ENCODE measurements at places on chromosomes 7 and 10. TPM values are rescaled to one million over a fixed set of nuclear protein-coding genes. Genes with fewer than 3 reads are reported as not detected.
A peak's percentile ranks its signal among the peaks of the same experiment; 100 is the strongest.

GRCh38 chr7:45077579-45077978, 11.2 kb downstream of the NACAD start:
- no peak for DNase-seq

DNA sequence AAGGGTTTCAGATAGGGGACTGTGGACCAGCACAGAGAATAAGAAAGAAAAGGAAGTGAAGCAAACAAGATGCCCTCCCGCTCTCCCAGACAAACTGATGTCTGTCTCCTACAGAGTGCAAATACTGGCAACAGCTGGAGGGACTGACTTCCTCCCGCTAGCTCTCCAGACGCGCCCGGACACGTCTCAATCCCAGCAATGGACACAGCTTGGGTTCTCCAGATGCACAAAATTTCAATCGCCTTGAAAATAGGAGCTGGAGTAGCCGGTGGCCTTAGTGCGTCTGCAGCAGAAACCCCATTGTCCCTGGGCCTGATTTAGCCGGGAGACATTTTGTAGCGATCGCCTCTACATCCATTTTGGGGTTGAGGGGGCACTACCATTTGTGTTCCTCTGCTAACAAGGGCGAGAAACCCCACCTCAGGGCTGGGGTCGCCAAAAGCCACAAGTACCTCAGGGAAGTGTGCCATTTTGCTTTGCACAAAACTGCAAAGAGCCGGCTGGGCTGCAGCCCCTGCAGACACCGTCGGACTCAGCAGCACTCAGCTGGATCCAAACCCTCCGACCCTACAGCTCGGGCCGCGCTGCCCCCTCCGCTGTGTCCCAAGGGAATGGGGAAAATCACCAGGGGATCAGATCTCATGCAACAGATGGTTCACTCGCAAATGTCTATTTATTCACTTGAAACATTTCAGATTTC, 5.9 kb downstream of the CPA2 start:
- peak; percentile 18 for DNase-seq

DNA sequence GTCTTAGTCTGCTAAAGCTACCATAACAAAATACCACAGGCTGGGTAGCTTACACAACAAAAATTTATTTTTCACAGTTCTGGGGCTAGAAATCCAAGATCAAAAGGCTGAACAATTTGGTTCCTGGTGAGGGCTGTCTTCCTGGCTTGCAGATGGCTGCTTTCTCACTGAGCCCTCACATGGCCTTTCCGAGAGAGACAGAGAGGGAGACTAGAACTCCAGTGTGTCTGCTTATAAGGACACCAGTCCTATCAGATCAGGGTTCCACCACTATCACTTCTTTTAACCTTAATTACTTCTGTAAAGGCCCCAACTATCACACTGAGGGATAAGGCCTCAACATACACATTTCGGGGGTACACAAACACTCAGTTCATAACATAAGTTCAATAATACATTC, 527.4 kb upstream of the VSTM2A start:
- DNase-seq, result no peak

DNA sequence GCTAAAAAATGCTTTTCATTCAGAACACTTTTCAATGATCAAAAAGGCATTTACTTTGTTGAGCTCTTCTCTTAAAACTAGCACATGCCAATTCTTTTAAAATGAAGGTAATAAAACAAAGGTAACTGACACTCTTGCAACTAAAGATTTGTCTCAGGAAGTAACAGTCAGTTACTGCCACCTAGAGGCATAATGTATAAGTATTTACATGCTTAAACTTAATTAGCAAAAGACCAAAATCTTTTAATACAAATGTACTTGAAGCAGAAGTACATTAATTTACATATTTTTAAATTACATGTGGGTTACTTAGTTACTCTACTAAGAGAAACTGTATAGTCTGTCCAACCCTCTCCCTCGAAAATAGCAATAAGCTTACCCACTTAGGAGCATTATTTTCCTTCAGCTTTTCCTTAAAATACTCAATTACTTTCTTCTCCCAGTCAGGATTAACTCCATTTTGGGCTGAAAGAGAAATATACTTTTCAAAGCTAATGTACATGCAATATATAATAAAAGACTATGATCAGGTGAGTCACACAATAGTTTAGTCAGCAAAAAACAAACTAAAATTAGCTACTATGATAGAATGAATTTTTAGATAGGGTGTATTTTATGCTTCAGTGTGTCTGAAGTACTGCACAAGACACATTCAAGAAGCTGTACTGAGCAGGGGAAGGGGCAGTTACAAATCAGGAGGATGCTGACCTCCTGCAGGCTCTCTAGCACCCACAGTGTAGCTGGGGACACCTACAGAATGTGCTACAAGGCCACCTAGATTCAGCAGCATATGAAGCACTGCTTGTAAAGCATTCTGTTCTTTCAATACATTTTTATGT, 13.0 kb downstream of the MCMBP start:
- peak; percentile 65 for DNase-seq

- peak; percentile 89 for DNase-seq
Measured at GRCh38 chr7:80634505-80634904, 3.9 kb upstream of the CD36 start.

DNA sequence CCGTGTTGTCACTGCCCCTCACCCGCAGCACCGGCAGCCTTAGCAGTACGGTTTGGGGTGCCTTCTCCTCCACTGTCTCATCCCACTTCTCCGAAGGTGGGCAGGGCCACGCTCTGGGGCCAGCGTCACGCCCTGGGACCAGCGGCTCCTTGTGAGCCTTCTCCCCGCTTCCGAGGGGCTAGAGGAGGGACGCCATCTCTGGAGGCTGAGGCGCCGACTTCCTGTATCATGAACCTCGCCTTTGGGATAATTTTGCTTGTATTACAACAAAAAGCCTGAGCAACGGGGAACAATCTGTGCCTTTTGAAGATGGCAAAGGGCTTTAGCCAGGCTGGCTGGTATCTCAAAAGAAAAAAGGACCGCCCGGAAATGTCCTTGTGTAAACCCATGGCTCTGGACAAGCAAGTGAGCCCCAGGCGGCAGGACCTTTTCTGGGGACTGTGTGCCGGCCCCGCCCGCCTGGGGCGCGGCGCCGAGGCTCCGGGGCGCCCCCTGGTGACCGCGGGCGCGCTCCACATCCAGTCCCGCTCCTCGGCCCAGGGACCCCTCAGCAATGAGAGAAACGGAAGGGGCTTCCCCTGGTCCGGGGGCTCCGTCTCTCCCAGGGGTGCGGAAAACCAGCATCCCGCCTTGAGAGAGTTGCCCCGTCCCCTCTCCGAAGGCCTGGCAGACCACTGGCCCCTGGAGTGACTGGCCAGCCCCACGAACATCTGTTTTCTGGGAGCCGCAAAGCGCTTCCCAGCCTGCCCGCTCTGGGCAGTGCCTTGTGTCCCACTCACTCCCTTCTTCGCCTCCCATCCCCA, 3.8 kb downstream of the DEPP1 start:
- peak; percentile 85 for DNase-seq

DNA sequence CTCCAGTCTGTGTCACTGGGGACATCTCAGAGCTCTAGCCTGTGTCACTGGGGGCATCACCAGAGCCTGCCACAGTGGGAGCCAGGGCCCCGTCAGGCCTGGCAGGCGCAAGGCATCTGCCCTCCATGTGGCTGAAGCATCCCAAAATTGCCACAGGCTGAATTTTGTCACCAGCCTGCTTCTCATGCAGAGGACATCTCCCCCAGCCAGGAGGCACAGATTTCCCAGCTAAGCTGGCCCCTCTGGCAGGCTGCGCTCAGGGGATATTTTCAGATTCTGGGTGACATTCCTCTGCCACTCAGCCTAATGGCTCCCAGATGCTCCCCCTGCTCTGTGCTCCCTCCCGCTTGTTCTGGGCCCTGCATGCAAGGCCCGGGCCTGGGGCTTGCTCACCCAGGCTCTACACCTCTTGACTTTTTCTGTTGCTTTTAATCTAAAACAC, 64.6 kb downstream of the COL13A1 start:
- no peak for DNase-seq

DNA sequence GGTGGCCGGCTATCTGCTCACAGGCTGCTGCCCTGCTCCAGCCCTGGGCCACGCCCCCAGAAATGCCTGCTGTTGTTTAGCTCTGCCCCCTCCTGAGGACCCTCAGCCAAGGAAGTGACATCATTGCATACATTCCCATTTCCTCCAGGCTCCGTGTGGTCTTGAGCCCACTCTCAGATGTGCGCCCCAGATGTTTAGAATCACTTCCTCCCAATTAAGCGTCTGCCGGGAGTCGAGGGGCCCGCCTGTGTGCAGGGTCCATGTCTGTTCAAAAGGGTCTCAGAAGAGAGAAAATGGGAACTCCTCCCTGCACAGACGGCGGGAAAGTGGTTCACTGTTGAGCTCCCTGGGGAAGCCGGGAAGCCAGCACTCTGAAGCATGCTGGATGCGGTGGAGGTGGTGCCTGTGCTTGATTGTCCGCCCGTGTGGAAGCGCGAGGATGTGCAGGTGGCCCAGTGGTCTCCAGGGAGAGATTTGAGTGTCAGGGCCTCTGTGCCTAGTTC, 116.9 kb upstream of the PPIF start:
- DNase-seq, result peak; percentile 44

DNA sequence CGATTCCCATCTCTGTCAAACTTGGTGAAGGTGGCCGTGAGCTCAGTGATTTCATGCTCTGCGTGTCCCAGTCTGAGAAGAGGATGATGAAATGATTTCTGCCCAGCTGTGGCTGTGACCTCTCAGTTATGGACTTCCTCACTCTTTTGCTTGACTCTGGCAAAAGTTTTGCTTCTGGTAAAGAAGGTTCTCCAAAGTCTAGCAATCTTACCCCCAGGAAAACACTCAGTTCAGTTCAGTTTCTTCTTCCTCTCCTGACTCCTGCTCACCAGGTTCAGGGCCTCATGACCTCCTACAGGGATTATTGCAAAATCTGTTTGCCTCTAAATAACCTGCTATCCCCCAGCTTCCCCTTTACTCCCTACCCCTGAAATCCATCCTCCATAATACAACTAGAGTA, 4.9 kb upstream of the BLOC1S2 start:
- DNase-seq, result no peak

- no peak for DNase-seq
Measured at GRCh38 chr10:80168679-80169380, 36.3 kb downstream of the PLAC9 start.

DNA sequence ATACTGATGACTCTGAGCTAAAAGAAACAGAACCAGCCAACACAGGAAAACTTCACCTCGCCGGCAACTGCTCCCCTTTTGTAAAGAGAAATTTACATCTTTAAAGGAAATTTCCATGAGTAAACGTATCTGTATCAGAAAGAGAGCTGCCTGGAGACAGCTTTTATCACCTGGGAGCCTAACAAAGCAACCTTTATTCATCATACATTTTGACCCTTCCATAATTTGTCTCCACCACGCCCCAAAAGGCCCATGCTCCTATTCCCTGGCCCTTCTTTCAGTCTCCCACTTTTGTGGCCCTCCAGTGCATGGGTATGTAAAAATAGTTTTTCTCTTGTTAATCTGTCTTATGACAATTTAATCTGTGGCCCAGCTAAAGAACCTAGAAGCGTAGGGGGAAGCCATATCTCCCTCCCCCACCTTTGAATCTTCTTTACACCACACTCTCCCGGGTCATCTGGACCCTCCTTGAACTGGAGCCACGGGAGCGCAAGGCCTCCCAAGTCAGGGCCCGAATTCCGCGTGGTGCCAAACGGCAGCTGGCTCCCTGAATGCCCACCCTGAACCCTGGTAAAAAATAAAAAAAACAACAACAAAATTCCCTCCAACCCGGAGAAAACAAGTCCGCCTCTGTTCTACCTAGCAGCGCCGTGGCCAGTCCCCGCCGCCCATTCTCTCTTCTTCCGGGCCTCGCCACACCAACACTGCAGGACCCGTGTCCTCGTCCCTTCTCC, 15.4 kb upstream of the FKBP9 start:
- DNase-seq, result peak; percentile 12

GCC1 gene
- 15.1 TPM for total RNA-seq

CALN1 gene
- 0.03 TPM for total RNA-seq

PARG gene
- total RNA-seq, result 32.8 TPM
